ENCODE measurements at places on chromosomes 4 and X.

DNA sequence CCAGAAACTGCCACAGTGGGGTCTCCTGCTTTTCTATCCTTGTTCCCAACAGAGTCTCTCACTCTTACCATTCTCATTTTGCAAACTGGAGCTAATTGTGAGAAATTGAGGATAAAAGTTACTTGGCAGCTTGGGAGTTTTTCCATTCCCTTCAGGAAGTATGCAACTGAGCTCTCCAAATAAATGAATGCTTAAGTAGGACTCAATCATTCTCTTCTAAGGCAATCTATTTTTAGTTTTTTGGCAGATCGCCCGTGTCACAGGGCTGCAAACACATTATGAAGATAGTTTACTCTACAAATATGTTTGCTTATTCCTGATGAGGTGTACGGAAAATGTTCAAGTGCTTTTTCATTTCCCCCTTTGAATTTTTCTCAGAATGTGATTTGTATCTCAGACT, 5.3 kb downstream of the ASB11 start:
- no peak for DNase-seq

- no peak for DNase-seq
Measured at GRCh38 chr4:185379326-185380295, 16.1 kb downstream of the LRP2BP start.

GRCh38 chr4:144202081-144202480, 61.6 kb upstream of the GYPA start:
- DNase-seq = no peak

GRCh38 chr4:169024762-169025161, 14.7 kb upstream of the CBR4 start:
- DNase-seq = peak; percentile 47

DNA sequence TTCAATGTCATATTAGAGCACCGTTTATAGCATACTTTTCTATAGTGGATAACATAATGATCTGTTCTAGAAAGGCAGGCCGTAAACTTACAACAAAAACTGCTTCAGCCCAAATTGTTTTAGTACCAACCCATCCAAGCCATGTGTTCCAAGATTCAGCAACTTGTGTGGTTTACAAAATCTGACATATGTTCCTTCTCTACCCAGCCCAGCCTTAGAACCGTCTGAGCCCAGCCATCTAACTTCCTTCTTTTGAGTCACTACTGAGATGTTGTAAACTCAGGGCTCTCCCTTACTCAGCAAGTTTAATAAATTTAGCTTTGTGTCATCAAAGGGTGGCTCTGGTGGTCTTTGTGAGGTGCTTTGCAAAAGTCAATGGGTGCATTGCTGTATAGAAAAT, 32.4 kb upstream of the REPS2 start:
- DNase-seq = peak; percentile 74

GRCh38 chr4:21092531-21092930, 392.3 kb downstream of the PACRGL start:
- no peak for DNase-seq

DNA sequence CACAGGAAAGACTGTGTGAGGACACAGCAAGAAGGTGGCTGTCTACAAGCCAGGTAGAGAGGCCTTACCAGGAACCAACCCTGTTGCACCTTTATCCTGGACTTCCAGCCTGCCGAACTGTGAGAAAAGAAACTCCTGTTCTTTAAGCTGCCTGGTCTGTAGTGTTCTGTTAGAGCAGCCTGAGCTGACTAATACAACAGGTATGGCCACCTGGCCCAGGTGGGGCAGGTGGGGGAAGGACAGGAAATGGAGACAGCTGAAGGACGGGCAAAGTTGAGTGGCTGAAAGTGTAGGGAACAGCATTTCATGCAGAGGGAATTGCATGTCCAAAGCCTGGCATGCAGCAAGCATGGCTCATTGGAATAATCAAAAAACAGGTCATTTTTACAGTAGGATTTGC, 35.1 kb downstream of the CYTL1 start:
- DNase-seq = no peak

GRCh38 chr4:160386846-160387245, 1284.0 kb downstream of the RAPGEF2 start:
- DNase-seq = no peak

GRCh38 chr4:37490391-37491347, 195.5 kb downstream of the RELL1 start:
- no peak for DNase-seq

- DNase-seq = no peak
Measured at GRCh38 chr4:151887816-151888180, 127.0 kb upstream of the GATB start.

- no peak for DNase-seq
Measured at GRCh38 chrX:131067846-131068745, 9.9 kb downstream of the ARHGAP36 start.

GRCh38 chr4:26367811-26368210, 47.0 kb downstream of the RBPJ start:
- DNase-seq = no peak

Data from NB4 (cell line).